ENCODE measurements at places on chromosomes 2 and 18.

DNA sequence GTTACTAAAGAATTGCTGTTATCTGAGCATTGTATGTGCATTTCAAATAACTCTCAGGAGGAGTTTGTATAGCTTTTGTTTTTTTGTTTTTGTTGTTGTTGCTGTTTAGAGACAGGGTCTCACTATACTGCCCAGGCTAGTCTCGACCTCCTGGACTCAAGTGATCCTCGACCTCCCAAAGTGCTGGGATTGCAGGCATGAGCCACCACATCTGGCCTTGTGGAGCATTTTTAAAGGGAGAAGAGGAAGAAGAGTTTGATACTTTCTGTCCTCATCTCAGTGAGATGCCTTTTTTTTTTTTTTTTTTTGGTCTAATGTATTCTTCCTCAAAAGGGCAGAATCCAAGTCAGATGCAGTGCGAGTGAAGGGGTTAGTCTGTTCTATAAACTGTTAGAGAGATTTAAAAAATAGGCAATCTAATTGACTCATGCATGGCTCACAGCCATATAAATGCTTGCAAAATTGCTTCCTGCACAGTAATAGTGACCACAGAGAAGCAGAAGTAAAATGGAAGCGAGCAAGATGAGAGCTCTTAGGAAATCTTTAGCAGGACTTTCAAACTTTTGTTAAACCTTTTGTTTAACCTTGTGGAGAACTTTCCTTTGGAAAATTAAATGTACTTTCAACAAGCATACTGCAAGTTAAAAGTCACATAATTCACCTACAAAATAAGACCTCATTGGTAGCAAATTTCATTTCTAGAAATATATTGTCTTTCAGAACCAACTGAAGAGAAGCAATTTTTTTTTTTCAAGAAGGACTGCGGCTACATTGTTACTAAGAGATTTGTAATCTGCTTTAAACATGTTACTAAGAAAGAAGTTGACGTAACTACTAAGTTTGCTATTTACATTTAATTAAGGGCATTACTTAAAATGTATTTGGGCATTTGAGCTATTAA is 52.3 kb upstream of the ROCK1 start:
- peak; percentile 90 for DNase-seq

DNA sequence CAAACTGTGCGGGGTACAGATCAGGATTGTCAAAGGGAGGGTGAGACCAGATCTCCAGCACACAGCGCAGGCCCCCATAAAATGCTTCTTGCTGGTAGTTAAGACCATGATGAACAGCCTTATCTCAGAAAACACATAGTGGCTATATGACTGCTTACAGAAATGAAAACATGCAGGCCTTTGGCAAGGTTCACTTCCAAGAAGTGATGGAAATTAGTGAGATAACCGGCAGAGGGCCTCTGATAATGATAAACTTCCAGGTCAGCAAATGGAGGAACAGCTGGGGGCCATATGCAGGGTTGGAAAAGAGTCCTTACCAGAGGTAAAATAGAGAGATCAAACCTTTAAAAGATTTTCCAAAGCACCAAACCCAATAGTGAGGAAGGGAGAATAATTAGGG is 46.6 kb downstream of the CFAP221 start:
- DNase-seq = no peak

DNA sequence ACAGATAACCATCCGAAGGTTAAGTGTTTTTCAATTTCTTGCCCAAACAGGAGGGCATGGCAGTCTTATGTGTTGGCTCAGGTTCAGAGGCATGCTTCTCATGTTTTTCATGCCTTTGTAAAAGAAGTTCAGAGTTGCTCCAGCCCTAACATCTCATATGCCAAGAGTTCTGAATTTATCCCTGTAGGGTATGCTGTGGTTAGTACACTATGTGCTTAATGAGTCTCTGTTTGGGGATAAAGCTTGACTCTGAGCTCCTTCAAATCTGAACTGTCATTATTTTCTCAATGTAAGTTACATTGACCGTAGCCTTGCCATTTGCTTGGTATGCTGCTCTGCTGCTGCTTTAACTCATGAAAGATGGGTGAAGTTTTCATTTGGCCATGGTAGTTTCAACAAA is 67.9 kb upstream of the PNPT1 start:
- DNase-seq = no peak

DNA sequence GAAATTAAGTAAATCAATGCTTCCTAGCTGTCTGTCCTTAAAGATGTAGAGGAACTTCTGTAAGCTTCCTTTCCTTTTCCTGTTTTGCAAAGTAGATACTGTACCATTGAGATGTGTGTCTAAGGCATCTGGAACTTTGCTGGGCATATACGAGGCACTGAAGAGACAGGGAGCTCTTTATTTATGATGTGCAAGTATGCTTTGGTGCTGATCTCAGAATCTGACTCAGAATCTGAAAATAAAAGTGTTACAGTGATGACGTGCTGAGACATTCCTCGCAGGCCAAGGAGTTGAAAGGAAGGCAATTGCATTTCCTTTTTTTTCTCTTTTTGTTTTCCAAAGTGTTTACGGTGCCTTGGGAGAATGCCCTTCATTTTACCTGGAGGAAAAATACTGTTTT is 230.9 kb upstream of the RGPD4 start:
- no peak for DNase-seq

GRCh38 chr2:219918944-219919343 is 291.5 kb downstream of the SLC4A3 start:
- no peak for DNase-seq
